ENCODE measurements at places on chromosomes 2 and 18.

DNA sequence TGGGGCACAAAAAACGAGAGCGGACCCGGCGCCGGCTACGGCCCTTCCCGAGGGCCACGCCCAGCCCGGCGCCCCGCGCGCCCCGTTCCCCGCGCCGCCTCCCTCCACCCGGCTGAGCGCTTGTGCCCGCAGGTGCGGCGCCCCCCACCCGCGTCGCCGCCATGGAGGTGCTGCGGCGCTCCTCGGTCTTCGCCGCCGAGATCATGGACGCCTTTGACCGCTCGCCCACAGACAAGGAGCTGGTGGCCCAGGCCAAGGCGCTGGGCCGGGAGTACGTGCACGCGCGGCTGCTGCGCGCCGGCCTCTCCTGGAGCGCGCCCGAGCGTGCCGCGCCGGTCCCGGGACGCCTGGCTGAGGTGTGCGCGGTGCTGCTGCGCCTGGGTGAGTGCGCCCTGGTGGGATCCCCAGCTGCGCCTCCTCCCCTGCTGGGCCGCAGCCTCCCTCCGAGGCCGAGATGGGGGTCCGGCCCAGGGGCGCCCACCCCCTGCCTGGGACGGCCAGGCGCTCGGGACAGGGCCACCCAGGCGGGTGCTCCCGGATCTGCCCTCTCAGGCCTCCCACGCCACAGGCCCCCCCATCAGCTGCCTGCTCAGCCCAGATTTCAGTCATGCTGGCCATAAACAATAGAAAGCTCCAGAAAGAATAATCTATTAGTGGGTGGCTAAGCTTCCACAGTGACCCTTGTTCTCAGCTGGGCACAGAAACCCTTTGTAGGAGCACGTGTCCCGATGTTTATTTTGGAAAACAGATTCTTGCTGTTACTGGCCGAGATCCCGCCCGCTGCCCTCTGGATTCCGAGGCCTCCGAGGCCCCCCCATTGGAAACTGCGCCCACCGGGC lies 997 bp downstream of the BOK start:
- DNase-seq: no peak

DNA sequence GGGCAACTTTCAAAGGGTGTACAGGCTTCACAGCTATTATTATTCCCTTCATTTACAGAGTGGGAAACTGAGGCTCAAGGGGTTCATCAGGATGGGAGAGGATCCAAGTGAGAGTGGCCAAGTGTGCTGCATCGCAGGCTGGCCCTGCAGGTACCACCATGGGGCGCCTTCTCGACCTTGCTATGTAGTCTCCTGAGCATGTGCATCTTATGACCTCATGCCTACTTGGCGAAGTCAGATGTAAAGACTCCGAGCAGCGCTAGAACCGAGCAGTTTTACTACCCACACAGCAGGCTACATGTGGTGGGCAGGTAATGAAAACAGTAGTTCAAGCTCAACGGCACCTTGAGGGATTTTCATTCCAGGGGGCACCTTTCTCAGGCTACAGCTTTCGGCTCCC lies 42.0 kb downstream of the TFCP2L1 start:
- no peak for DNase-seq

DNA sequence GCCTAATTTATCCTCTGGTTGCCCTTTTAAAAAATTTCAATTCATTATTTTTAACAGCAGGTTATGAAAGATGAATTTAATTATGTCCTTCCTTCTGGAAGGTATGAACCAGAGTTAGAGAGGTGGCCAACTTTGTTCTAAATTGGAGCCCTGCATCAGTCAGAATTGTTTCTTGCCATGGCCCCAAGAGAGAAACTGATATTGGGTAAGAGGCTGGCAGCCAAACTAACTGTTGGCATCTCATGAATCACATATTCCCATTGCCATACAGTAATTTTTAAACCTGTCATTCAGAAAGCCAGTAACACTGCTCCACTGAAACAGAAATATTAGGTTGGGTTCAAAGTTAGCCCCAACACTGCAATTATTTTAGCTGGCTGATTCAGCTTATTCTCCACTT lies 67.4 kb downstream of the SMAD2 start:
- no peak for DNase-seq

GRCh38 chr2:120169020-120169419 lies 54.2 kb downstream of the TMEM185B start:
- no peak for DNase-seq

GRCh38 chr18:35835833-35836232 lies 136.6 kb upstream of the RMP24 start:
- DNase-seq: no peak

- DNase-seq: no peak
These were observed 165.9 kb upstream of the PGAP1 start for GRCh38 chr2:197092431-197092830.

GRCh38 chr2:11705063-11705462 lies 35.1 kb upstream of the NTSR2 start:
- no peak for DNase-seq

DNA sequence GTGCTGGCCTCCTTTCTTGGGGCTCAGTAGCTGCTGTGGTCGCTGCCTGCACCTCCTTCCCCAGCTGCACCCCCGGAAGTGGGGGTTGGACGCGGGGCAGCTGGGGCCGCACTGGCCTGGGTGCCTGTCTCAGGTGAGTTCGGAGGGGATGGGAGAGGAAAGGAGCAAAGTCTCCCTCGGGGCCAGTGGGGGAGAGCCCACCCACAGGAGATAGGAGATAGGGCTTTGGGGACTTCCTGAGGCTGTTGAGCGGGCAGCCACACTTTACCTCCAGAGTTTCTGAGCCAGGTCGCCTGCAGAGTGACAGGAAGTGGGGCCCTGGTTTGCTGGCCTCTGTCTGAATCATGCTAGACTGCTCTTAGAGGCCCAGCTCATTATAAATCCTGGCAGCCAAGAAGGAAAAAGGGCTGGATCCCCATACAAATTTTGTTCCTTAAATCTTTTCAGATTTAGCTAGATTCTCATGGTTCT lies 8.1 kb downstream of the MBP start:
- DNase-seq: no peak

- no peak for DNase-seq
These were observed 3.8 kb downstream of the ITGB1BP1 start for GRCh38 chr2:9419541-9419940.

DNA sequence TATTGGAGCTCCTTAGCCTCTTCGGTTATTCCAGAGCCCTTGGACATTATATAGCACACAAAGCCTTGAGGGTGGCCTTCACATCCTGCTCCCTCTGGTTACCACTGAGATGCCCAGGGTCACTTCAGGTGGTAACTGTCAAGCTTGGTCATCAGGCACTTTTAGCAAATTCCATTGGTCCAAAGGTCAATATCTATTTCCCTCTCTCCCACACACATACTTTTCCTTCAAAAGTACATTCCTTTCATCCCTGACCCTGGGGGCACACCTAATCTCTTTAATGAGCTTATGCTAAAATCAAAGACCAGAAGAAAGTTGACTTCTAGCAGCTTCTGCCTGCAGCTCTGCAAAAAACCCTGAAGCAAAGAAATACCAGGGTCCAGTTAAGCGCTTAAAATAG lies 172.0 kb upstream of the NRP2 start:
- no peak for DNase-seq

GRCh38 chr18:24710474-24710873 lies 250.0 kb downstream of the HRH4 start:
- no peak for DNase-seq

GRCh38 chr2:128038411-128038810 lies 10.6 kb upstream of the SAP130 start:
- no peak for DNase-seq

DNA sequence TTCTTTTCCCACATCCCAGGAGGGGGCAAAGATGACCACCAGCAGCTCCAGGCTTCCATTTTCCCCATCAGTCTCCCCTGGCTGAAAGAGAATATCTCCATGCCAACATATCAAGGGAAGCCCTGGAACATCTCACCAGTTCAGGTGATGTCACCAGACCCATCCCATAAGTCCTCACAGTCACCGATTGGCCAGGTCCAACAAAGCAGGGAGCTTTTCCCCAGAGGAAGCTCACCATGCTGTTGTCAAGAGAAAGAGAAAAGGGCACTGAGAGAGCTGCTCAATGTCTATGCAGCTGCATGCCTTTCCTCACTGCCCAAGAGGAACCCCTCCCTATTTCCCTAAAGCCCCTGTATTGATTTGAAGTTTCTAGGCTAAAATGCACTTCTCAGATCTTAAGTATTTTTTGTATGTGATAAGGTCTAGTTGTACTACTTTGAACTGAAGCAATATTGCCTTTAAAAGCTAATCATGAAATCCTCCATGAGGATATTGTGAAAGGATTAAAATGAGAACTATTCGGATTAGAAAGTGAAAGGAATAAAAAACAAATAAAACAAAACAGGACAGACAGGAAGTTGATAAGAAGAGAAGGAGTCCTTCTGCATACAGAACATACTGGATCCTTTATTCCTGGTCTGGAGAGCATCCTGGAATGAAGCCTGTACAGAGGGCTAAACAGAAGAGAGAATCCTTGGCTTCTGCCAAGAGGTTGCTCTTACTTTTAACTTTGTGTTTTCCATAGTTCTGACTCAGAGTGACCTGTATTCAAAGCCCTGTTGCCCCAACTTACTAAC lies 45.2 kb upstream of the CTIF start:
- no peak for DNase-seq

DNA sequence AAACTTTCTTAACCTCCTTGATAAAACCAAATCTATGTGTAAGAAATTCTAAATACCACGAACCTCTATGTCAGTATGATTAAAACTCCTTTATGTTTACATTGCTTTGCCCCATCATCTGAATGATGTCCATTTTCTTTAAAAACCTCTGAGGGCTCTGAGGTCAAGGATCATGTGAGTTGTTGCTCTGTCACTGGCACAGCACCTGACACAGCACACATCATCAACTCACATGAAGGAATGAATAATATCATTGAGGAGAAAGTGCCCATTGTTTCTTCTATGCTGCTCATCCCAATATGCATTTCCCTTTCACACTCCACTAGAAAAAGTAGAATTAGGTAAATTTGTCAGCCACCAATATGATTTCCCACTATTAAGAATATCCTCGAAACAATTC lies 1178.7 kb upstream of the NRXN1 start:
- DNase-seq: no peak

DNA sequence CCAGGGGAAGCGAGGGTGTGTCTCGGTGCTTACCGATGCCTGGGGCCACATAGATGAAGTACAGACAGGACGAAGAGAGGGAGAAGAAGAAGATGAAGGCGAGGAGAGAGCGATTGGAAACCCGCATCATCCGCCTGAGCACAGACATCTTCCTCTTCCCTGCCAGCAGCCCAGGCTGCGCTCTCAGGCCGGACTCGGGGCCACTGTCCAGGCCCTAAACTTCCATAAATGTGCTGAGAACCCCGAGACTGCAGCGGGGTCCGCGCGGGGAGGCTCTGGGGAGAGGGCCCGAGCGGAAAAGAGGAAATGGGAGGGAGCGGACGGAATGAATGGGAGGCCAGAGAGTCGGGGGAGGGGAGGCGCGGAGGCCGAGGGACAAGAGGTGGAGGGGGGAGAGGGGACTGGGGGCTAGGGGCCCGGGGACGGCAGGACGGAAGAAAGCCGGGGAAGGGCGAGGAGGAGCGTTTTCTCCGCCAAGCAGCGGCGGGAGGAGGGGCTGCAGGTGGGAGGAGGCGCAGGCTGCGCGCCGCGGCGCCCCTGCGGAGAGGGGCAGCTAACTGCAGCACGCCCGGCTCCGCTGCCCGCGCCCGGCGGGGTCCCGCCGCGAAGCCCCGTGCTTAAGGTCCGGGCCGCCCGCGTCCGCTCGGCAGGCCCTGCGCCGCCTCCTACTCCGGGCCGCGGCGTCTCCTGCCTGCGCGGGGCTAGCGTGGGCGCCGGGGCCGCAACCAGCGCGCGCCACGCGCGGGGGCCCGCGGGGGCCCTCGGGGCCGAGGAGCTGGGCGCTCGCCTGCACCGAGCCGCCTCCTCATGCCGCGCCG lies at the start of gene B4GALT6:
TSS of gene B4GALT6 (minus strand) at position 303 of the 818 bp plus-strand sequence. CDS start at position 148, 155 bp downstream.
- DNase-seq: no peak

- DNase-seq: no peak
These were observed 77.2 kb upstream of the FIGN start for GRCh38 chr2:163812926-163813520.

DNA sequence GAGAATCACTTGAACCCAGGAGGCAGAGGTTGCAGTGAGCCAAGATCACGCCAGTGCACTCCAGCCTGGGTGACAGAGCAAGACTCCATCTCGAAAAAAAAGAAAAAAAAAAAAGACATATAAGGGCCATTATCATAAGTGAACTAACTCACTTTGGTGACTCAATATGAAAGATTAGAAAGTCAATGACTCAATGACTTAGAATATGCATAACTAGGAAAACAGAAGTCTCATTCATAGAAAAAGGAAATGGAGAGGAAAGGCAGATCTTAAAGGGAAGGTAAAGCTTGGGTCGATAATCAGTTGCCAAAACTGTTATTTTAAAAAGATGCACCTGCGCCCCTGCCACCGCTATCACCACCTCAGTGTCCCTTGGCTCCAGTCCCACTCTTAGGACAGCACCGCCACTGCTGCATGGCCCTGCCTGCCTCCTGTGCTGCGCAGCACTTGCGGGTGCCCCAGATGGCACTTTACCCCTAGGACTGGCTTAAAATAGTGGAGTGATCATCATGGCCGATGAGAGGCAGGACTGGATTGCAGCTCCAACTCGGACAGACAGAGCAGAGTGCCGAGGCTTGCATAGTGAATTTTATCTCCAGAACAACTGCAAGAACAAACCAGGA lies 54.7 kb downstream of the INO80D start:
- DNase-seq: no peak

GRCh38 chr2:206083602-206084438 lies 2.2 kb downstream of the INO80D start:
- DNase-seq: no peak

- no peak for DNase-seq
These were observed 1130.1 kb upstream of the CELF4 start for GRCh38 chr18:38695559-38696280.

- DNase-seq: no peak
These were observed 429.4 kb downstream of the MBD2 start for GRCh38 chr18:53795061-53795460.

GRCh38 chr18:54713386-54713785 lies 114.9 kb upstream of the RAB27B start:
- no peak for DNase-seq

GRCh38 chr2:64784168-64785061 lies 130.7 kb upstream of the SERTAD2 start:
- DNase-seq: no peak

- DNase-seq: no peak
These were observed 43.7 kb downstream of the POU3F3 start for GRCh38 chr2:104897515-104898184.

DNA sequence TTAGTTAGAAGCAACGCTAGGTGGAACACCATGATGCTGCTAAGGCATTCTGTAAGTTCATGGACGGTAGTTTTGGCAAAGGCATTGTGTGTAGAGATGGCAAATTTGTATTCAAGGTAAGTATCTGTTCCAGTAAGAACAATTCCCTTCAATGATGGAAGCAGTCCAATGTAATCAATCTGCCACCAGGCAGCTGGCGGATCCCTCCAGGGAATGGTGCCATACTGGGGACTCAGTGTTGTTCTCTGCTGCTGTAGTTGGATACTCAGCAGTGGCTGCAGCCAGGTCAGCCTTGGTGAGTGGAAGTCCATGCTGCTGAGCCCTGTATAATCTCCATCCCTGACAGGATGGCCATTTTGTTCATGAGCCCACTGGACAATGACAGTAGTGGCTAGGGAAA lies 62.8 kb downstream of the ARL6IP6 start:
- no peak for DNase-seq

All from stimulated activated CD4-positive, alpha-beta T cell treated with anti-CD3 and anti-CD28 coated beads, TNF-alpha, amount 100 ng/mL, for 1 hour (primary cell).